ENCODE measurements at places on chromosomes 12 and 14.

DNA sequence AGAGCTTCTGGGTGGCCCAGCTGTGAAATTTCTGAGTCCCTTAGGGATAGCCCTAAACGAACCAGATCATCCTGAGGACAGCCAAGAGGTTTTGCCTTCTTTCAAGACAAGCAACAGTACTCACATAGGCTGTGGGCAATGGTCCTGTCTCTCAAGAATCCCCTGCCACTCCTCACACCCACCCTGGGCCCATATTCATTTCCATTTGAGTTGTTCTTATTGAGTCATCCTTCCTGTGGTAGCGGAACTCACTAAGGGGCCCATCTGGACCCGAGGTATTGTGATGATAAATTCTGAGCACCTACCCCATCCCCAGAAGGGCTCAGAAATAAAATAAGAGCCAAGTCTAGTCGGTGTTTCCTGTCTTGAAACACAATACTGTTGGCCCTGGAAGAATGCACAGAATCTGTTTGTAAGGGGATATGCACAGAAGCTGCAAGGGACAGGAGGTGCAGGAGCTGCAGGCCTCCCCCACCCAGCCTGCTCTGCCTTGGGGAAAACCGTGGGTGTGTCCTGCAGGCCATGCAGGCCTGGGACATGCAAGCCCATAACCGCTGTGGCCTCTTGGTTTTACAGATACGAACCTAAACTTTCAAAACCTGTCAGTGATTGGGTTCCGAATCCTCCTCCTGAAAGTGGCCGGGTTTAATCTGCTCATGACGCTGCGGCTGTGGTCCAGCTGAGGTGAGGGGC, 38.9 kb downstream of the DAD1 start:
- DNase-seq: peak; percentile 56

DNA sequence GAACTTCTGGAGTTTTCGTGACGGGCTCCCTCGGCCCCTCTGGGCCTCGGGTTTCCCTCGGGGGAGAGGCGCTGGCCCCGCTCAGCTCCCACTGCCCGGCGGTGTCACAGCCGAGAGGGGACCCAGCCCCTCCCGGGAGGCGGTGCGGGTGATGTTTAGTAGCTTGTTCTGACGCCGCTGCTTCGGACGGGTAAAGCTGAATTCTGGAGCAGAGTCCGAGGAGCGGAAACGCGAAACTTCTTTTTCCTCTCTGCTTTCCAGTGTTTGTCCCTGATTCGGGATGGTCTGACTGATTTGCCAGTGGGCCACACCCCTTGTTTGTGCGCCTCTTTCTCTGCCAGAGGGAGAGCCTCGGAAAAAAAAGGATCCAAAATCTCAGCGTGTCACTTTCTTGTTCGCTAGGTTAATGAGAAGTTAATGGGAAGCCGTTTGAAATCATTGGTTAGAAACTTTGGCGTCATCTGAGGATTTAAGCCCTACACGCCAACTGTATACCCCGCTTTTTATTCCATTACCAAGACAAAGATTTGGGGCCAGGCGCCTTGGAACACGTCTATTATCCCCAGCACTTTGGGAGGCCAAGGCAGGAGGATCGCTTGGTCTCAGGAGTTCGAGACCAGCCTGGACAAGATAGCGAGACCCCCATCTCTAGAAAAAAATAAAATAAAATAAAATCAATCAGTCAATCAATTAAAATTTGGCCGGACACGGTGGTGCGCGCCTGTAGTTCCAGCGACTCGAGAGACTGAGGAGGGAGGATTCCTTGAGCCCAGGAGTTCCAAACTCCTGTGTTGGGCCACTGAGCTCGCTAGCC, 756 bp downstream of the TULP3 start:
- DNase-seq: no peak

DNA sequence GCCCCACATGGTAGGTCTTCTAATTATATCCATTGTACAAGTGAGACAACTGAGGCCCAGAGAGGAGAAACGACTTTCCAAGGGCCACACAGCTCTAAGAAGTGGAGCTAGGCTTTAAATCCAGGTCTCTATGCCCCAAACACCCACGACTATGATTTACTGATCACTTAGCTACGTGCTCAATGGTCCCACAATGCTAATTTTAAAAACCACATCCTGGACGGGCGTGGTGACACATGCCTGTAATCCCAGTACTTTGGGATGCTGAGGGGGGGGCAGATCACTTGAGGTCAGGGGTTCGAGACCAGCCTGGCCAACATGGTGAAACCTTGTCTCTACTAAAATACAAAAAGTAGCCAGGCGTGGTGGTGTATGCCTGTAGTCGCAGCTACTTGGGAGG, 8.4 kb upstream of the MLEC start:
- DNase-seq: no peak

DNA sequence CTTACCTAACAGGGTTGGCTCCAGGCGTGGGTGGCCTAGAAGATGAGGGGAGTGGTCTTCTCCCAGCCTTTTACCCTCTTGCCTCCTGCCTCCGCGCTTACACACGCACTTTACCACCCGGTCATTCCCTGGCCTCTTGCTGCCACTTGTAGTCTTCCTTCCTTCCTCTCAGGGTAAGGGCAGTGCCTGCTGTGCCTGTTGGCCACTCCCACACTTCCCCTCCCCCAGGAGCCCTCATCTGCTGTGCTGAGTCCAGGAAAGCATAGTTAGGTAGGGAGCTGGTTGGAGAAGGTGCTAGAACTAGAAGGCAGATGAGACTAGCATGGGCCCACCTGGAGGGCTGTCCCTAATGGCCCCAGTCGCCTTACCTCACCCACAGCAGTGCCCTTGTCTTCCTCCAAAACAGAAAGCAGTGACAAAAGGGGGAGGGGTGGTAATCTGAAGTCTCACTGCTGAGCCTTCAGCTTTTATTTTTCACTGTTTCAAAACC, 54.3 kb upstream of the SRSF5 start:
- no peak for DNase-seq

- DNase-seq: no peak
These were observed 405.9 kb upstream of the MIS18BP1 start for GRCh38 chr14:45658917-45659299.

All from stimulated activated CD4-positive, alpha-beta T cell treated with anti-CD3 and anti-CD28 coated beads, Interleukin-1b, Interleukin-23, amount 100 ng/mL, for 1 hour (primary cell).